ENCODE measurements at places on chromosomes 1 and 21.

- no peak for DNase-seq
Measured at GRCh38 chr1:234889643-234890042, 239.0 kb downstream of the TOMM20 start.

GRCh38 chr1:162088281-162088969, 18.9 kb downstream of the NOS1AP start:
- no peak for DNase-seq

DNA sequence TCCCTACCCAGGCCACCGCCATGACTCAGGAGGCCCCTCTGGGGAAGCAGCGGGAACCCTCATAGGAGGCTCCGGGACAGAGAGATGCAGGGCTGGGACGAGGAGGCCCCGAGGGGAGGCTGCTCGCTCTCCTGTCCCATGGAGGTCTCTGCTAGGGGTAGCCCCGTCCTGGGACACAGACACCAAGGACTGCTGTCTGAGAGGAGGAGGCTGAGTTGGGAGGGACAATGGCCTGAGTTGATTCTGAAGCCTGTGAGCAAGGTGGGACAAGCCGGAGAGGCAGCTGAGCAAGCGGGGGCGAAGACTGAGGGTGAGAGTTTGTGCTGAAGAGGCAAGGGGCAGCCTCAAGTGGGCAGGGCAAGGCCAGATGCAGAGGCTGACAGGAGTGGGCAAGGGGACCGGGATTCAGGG, 17.4 kb downstream of the SLC27A3 start:
- DNase-seq: no peak

DNA sequence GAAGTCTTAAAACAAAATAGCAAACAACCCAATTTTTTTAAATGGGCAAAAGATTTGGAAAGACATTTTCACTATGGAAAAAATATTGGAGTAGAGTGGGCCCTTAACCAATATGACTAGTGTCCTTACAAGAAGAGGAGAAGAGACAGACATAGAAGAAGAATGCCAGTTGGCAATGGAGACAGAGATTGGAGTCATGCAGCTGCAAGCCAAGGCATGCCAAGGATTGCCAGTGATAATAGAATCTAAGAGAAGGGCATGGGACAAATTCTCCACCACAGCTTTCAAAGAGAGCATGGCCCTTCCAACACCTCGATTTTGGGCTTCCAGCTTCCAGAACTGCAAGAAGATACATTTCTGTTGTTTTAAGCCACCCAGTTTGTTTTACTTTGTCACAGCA, 92.7 kb downstream of the RGS2 start:
- no peak for DNase-seq

DNA sequence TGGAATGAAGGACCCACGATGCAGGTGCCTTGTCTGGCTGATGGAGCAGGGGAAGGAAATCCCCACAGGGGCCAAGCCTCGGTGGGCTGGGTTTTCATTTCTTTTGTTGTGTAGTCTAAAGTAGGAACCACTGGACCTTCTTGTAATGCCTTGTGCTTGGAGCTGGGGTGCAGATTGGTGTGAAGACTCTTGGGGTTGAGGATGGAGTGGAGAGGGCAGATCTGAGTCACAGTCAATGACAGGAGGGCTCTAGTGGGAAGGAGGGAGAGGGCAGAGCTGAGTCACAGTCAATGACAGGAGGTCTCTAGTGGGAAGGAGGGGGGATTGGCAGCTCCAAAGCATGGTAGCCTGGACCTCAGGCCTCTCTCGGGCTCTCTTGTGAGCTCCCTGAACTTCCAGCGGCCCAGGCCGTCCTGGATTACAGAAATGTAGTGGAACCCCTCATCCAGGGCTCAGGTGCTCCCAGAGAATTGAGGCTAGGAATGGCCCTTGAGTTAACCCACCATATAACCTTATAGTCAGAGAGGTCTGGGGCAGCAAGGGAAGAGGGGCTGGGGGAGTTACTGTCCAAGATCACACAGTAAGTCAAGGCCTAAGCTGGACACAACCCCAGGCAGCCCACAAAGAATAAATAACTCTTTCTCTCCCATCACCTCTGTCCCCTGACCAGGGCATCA, 313.8 kb downstream of the MATN1 start:
- DNase-seq: no peak

GRCh38 chr1:228882041-228882770, 146.9 kb downstream of the RHOU start:
- DNase-seq: no peak
